ENCODE measurements at places on chromosomes 11 and 22. TPM values are rescaled to one million over a fixed set of nuclear protein-coding genes. Genes with fewer than 3 reads are reported as not detected.

UFD1 gene
- total RNA-seq: 43.6 TPM

PDE3B gene
- total RNA-seq: 367 TPM

KRTAP5-11 gene
- not detected for total RNA-seq

CATSPERZ gene
- not detected for total RNA-seq

RELT gene
- 3.1 TPM for total RNA-seq

TRAPPC4 gene
- total RNA-seq: 41.3 TPM

SUSD2 gene
- 1.9 TPM for total RNA-seq

Data from subcutaneous adipose tissue (tissue), 4 donors.